Umbilical cord (tissue), 2 donors: ENCODE measurements at places on chromosomes 2 and 18.

- DNase-seq = no peak
Observed at GRCh38 chr2:132621131-132621875, 48.7 kb downstream of the LYPD1 start.

- no peak for DNase-seq
Observed at GRCh38 chr2:39659765-39660611, 5.7 kb upstream of the TMEM178A start.

- no peak for DNase-seq
Observed at GRCh38 chr2:200104015-200104414, 148.6 kb downstream of the MAIP1 start.

- DNase-seq = no peak
Observed at GRCh38 chr2:181752301-181752700, 72.0 kb upstream of the NEUROD1 start.

DNA sequence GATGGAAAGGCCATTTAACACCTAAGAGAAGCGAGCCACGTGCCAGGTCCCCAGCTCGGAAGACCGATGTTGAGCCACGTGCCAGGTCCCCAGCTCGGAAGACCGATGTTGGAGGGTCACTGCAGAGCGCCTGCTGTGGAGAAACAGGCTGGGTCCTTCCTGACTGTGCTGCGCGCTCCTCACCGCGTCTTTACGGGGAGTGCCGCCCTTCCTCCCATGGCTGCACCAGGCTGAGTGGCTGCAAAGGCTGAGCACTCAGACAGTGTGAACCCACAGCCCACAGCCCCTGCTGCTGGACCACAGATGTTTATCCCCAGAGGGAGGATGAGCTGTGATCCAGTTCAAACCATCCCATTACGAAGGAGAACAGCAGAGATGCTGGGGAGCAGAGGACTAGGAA lies 55.7 kb downstream of the RTP5 start:
- no peak for DNase-seq

GRCh38 chr2:150165988-150166312 lies 321.5 kb downstream of the RND3 start:
- DNase-seq = no peak

DNA sequence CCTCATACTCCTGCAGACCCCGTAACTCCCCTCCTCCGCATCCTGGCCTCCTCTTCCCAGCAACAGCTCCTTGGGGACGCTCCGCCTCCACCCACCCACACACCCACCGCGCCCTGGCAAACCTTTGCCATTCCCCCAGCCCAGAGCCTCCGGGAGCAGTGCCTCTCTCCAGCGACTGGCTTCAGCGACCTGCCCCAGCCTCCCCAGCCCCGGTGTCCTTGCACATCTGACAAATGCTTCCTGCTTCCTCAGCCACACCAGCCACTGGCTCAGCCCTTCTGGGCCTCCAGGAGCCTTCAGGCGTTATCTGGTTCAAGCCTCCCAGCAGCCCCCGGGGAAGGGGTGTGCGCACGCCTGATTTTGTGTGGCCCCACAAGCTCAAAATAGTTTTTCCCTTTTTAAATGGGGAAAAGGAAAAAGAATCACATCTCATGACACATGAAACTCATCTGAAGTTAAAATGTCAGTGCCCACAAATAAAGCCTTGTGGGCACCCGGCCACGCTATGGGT lies 14.2 kb downstream of the ESPNL start:
- no peak for DNase-seq

- no peak for DNase-seq
Observed at GRCh38 chr2:39834426-39834825, 55.4 kb upstream of the THUMPD2 start.

- no peak for DNase-seq
Observed at GRCh38 chr2:77108915-77109314, 413.3 kb downstream of the LRRTM4 start.

DNA sequence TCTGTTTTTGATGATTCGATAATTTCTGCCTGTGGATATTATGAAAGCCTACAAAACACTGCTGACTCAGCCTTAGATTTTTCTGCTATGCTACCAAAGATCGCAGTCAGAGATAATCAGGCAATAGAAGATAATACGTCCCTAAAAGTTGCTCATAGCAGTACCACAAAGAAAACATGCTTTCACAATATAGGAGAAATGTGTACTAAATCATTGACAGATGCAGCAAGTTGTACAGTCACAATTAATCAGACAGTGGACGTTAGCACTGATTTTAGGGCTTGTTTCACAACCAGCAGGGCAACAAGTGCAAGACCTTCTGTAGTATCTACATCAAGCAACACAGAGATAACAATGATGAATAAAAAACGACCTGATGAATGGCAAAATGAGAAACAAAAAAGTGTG lies 19.5 kb downstream of the RBM44 start:
- peak; percentile 39 for DNase-seq
